Left lung (tissue), 14 donors: ENCODE measurements at places on chromosomes 2 and 18. TPM values are rescaled to one million over a fixed set of nuclear protein-coding genes. Genes with fewer than 3 reads are reported as not detected.

DNA sequence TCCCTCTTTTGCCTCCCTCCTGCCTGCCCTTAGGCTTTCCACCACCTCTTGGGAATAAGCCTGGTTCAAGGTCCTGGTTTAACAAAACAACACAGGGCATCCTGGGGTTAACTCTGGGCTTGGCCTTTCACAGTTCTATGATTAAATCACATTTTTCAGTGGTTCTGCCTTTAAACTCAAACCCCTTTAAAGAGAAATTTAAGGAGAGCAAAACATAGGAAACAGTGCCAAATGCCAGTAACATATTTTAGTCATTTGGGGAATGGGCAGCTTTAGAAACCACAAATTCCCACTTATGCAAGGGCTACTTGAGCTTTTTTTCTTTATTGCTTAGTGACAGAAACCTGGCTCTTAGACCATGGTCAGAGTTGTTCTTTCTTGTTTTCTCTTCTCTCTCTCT lies 112.2 kb upstream of the FZD5 start:
- DNase-seq: no peak

GRCh38 chr18:8767340-8767739 lies 62.0 kb downstream of the MTCL1 start:
- no peak for DNase-seq

Gene WIPF1
- polyA plus RNA-seq: 31.9 TPM

DNA sequence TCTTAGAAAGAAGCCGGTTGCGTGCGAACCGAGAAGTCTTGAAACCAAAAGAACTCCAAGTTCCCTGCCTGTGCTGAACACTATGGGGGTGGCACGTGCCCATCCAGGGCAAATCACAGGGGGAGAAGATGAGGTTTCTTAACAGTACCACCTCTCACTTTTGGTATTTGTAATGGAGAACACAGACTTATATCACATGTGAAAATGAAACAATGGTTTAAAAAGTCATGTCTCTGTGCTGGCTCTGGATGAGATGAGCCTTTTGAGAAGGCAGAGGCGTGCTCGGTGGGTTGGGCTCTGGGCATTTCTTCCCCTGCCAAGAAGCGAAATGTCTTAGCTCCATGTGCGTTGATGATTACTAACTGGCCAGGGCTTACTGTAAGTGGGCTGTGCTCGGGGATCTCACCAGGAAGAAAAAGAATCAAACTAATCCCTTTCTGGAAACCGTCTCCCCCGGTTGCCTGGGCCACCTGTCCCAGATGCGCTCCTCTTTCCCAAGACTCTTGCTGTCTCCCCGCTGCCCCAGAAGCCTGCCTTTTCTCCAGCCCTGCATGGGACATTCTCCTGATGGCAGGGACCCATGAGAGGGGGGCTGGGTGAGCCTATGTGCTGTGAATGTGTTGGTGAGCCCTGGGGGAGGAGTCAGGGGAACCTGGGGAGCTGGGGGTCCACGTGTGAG lies 252.9 kb downstream of the PRKCE start:
- DNase-seq: no peak

Gene PLGLB2
- polyA plus RNA-seq: 2.7 TPM

- no peak for DNase-seq
Observed at GRCh38 chr2:165219481-165219880, 15.6 kb upstream of the SCN3A start.

DNA sequence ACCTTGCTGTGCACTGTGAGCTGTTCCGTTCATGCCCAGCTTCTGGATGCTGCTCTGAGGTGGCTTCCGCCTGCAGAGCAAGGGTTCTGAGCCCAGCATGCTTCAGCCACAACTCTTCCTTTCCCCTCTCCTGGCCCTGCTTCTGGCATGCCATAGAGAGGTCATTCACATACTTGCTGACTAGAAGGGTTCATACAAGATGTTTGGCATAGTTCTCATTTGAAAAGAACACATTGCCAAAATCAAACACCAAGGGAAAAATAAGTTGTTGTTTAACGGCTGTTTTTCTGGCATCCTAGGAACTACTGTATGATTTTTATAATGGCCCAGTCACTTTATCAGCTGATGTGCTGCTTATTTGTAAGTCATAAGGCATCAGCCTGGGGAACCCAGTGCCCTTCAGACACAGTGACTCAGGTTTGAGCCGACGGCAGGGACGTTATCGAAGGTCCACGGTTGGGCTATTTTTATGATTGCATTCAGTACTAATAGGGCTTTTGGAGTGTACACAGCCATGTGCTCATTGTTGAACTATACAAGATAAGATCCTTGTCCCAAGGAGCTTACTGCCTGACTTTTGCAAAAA lies 53.9 kb upstream of the CTAGE1 start:
- DNase-seq: no peak

DNA sequence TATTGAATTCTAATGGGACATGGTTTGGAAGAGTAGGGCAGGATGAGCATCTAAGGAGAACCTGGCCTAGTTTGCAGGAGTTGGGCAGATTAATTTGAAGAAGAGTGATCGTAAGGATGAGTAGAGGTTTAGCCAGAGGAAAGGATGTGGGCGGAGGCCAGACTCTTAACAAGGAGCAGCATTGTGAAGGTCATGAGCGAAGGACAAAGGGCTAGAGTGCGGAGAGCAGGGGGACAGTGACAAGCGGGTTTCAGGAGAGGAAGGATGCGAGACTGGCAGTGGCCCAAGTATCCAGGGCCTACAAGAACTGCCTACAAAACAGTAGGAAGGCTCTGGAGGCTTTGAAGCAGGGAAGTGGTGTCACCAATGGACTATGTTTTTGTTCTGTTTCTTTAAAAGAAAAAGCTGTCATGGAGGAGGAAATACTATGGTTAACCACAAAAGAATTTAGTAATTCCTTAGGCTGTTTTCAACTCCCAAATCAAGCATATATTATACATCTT lies 20.1 kb downstream of the SLC66A3 start:
- DNase-seq: no peak

Gene AQP4
- polyA plus RNA-seq: 69.6 TPM

DNA sequence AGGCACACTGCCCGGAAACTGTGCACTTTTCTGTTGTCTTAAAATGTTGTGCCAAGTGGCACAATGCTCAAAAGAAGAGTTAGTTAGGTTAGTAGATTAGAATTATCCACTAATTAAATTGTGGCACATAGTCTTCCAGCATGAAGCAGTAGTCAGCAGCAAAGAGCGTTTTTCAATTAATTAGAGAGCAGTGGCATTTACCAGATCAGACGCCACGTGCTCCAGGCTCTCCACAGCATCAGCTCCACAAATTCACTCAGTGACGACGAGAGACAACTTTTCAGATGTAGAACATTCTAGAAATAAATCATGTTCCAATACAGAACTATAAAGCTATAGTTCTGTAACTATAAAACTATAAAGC lies 16.4 kb upstream of the RTTN start:
- no peak for DNase-seq

- no peak for DNase-seq
Observed at GRCh38 chr18:43534511-43534910, 257.2 kb upstream of the SYT4 start.

Gene MEP1B
- 0.07 TPM for polyA plus RNA-seq

Gene CRYGD
- 0.24 TPM for polyA plus RNA-seq

DNA sequence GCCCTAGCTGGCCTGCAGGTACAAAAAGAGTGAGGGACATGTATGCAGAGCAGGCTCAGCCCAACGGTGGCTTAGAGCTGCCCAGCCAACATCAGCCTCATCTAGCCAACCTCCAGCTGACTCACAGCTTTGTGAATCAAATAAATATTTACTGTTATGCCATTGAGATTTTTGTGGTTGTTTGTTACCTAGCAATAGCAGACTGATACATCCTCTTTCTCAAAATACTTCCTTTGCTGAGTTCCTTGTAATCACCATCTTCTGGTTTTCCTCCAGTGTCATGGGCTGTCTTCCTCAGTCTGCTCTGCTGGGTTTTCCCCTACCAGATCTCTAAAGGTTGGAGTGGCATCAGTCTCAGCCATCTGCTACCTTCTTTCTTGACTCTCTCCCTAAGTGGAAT lies 126.6 kb upstream of the SLC1A4 start:
- DNase-seq: no peak

Gene NABP1
- 23.0 TPM for polyA plus RNA-seq

DNA sequence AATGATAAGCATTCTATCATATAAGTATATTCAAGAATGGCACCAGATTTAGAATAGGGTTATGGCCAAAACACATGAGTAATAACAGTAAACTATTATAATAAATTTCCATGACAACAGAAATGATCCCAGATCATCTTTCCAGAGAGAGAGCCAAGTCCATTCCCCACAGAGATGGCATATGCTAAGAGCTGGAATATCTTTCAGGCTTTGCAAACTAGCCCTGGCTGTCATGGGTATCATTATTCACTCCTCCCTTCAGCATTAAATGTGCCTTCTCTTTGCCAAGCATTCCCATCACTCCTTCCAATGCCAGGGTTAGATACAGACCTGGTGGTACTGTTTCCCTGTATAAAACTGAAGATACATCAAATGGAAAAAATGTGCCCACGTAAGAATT lies 10.9 kb downstream of the FEZ2 start:
- DNase-seq: no peak

GRCh38 chr2:40400336-40400953 lies 51.4 kb downstream of the SLC8A1 start:
- DNase-seq: no peak

- no peak for DNase-seq
Observed at GRCh38 chr18:57336343-57336742, 16.0 kb upstream of the ST8SIA3 start.

DNA sequence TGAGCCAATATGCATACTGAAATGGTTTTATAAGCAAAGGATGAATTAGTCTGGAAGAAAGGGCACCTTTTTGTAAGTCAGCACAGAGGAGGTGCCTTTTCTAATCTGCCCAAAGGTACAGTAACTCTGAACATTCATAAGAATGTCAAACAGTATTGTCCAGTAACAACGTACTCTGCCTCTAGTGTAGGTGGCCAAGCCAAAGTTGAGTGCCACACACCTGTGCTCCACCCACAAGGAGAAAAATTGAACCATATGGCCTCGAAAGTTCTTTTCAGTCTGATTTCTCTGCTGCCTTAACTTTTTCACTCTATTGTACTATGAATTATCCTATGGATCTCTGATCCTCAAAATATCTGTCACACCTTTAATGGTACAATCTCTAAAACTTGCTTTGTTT lies 86.8 kb downstream of the CERKL start:
- DNase-seq: no peak

DNA sequence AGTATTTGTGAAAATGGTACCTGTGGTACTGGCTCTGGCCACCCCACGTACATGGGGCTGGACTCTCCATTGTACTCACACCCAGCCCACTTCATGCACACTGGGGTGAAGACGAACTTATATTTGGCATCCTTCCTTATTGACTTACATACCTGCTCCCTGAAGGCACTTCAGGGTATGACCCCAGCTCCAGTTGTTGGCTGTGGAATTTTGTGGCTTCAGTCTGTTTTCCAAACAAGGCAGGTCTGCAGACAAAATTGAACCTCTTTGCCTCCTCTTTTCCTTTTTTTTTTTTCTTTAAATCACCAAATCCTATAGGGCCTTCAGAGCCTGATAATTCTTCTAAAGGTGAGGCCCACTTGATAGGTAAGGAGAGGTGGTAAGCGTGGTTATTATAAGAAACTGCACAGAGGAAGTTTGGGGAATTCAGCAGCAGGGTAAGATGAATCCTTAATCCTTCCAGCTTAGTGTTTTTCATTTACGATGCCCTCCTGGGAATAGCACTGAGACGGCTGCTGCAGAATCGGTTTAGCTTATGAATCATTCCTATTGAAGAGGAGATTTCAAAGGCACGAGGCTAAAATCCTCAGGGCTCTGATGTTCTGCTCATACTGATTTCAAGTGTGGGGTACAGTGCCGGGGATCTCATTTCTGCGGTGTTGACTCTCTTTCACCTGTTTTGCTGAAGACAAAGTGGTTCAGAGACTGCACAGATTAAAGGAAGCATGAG lies 55.2 kb downstream of the KIF5C start:
- DNase-seq: no peak

Gene EGR4
- polyA plus RNA-seq: 0.08 TPM

Gene MYOM1
- polyA plus RNA-seq: 2.0 TPM

DNA sequence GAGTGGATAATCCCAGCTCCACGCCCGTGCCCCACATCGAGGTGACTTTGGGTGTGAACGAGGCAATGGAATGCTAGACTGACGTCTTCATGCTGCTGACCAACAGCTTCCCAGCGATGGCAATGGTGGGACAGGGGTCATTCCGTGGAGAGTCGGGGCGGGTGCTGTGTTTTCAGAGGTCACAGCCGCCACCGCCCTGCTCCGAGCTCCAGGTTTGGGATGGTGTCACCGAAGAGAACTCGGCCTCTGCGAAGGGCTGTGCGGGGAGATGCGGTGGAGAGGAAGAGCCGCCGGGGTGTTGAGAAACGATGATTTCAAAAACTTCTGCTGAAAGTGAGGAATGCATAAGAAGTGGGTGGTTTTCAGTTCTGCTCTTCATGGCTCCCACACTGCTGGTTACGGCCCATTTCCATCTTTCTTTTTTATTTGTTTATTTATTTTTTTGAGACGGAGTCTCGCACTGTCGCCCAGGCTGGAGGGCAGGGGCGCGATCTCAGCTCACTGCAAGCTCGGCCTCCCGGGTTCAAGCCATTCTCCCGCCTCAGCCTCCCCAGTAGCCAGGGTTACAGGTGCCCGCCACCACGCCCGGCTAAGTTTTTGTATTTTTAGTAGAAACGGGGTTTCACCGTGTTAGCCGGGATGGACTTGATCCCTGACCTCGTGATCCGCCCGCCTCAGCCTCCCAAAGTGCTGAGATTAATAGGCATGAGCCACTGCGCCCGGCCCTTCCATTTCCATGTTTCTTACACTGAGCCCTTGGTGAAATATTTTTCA lies 142.6 kb downstream of the RTP5 start:
- no peak for DNase-seq

Gene SERPINE2
- 85.3 TPM for polyA plus RNA-seq

- DNase-seq: no peak
Observed at GRCh38 chr2:161708350-161708975, 84.2 kb downstream of the SLC4A10 start.
